ENCODE measurements at places on chromosomes 16 and 17. TPM values are rescaled to one million over a fixed set of nuclear protein-coding genes. Genes with fewer than 3 reads are reported as not detected.

ANKS4B gene
- not detected for total RNA-seq

CD19 gene
- total RNA-seq: 0.83 TPM

MYLK3 gene
- not detected for total RNA-seq

TPSD1 gene
- total RNA-seq: not detected

NPIPB9 gene
- 4.9 TPM for total RNA-seq

BRIP1 gene
- 20.1 TPM for total RNA-seq

GCGR gene
- total RNA-seq: not detected

PRR35 gene
- not detected for total RNA-seq

ARL5C gene
- not detected for total RNA-seq

ABCA10 gene
- 0.82 TPM for total RNA-seq
